ENCODE measurements at places on chromosomes 13 and 19.

DNA sequence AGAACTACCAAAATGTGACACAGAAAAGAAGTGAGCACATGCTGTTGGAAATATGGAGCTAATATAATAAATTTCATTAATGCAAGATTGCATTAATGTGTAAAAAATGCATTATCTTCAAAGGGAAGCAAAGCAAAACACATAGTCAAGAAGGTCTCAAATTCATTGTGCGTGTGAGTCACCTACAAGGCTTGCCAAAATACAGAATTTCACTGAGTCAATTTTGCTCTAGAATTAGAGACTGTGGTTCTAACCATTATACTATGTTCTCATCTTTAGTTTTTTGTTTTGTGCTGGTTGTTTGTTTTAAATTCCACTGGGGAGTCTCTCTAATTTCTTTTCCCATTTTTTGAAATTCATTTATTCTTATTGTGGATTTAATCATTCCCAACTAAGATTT, 149.8 kb upstream of the SLITRK1 start:
- DNase-seq = no peak

DNA sequence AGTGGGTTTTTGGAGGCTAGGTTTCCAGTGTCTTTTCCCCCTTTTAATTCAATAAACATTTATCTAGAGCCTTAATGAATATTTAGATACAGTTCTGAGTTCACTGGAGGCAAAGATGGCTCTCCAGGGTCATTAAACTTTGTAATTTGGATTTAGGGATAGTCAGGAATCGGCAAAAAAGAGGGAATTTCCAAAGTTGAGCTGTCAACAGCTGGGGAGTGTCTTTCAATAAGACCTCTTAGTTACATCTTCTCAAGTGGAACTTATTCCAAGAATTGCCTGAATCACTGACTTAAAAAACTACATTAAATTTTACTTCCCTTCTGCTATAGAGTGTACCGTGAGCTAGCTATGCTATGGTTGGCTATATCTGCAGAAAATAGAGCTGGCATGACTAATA, 2.0 kb downstream of the LRCH1 start:
- no peak for DNase-seq

DNA sequence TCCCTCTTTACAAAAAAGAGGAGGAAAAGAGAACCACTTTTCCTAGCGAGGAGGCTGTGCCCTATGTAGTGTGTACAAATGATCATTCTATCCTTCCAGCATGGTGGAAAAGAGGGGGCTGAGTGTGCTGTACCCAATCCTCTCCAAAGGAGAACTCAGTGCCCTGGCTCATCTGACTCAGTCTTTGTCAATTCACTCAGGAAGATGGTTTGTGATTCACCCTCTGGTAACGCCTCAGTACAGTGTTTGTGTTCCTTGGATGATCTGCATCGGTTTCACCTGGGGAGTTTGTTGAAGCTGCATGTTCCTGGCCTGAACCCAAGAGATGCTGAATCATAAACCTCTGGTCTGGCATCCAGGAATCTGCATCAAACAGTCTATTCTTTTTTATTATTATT, 18.3 kb upstream of the ENOX1 start:
- no peak for DNase-seq

GRCh38 chr19:2054763-2055162, 3.7 kb upstream of the MKNK2 start:
- no peak for DNase-seq

DNA sequence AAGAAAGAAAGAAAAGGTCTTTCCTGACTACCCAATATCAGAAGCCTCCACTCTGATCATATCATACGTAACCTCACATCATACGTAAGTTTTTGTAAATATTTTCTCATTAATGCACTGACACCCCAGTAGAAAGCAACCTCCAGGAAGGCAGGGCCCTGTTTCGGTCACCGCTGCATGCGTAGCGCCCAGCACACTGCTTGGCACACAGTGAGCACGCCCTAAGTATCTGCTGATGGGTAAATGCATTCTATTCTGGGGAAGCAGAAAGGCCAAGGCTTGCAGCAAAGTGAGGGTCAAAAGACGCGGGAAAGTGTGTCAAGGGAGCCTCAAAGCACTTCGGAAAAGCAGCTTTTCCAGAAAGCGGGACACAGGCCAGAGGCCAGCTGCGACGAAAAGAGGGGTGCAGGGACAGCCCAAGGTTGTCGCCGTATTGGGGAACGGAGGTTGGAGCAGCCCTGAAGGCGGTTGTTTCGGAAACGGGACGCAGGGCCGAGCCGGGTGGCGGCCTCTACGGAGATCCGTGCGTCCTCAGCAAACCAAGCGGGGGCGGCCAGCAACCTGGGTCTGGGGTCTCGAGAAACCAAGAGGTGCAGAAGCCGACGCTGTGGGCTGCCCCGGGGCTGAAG, 463 bp downstream of the SUGP1 start:
- DNase-seq = no peak

GRCh38 chr13:108283110-108283509, 13.6 kb downstream of the TNFSF13B start:
- no peak for DNase-seq

DNA sequence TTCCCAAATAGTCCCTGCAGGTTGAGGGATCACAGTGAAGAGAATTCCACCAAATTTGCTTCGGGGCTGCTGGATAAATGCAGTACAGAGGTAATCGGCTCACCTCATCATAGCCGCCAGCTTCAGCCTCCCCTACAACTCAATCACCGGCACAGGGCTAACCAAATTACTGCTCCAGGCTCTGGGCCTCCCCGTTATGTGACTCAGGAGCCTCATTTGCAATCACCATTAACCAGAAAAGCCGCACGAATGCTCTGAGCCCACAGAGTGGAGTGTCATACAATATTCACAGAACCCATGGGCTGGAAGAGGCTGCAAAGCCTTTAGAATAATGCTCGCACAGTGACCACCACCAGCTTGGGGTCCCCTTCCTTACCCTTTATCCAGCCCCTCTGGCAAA, 4.9 kb downstream of the SIAH3 start:
- no peak for DNase-seq

- no peak for DNase-seq
Observed at GRCh38 chr13:109156181-109156935, 526.9 kb downstream of the MYO16 start.

- no peak for DNase-seq
Observed at GRCh38 chr19:38494379-38494778, 60.9 kb downstream of the RYR1 start.

DNA sequence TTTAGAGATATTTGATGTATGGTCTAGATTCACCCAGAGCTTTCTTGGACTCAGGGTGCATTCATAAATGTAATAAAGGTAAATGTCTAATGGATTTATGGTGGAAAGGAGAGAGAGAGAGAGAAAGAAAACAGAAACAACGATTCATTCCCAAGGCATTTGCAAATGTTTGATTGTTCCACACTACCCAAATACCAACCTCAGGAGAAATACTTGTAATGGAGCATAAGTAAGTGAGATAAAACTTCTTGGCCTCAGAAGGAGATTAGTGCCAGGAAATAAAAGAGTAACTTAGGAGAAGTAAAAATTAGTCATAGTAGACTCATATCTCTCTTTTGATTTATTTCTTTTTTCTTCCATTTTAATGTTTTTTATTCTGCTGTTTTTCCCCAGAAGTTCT, 40.6 kb upstream of the DGKH start:
- no peak for DNase-seq

Measured in effector CD4-positive, alpha-beta T cell (primary cell).